Uterine smooth muscle cell (primary cell): ENCODE measurements at places on chromosomes 2 and 18. TPM values are rescaled to one million over a fixed set of nuclear protein-coding genes. Genes with fewer than 3 reads are reported as not detected.

Gene RAD51AP2
- 0.11 TPM in 1 of 2 replicates, not detected in the other for total RNA-seq

Gene SPATS2L
- 88.4 and 112 TPM in 2 replicates for total RNA-seq

Gene DCC
- 2.3 and 5.1 TPM in 2 replicates for total RNA-seq

Gene DLX1
- total RNA-seq: 0.11 TPM in 1 of 2 replicates, not detected in the other

Gene LRP1B
- 0.11 and 0.50 TPM in 2 replicates for total RNA-seq

Gene SGO2
- 9.9 and 27.8 TPM in 2 replicates for total RNA-seq

Gene UGT1A8
- total RNA-seq: 0.12 TPM in 1 of 2 replicates, not detected in the other

Gene TMEM37
- 0.12 TPM in 1 of 2 replicates, not detected in the other for total RNA-seq

Gene ATP9B
- total RNA-seq: 24.7 and 26.5 TPM in 2 replicates

Gene METTL4
- total RNA-seq: 10.7 and 11.8 TPM in 2 replicates

Gene SERPINB11
- not detected in 2 replicates for total RNA-seq

Gene PCARE
- not detected in 2 replicates for total RNA-seq

Gene ANTXR1
- 25.6 and 79.0 TPM in 2 replicates for total RNA-seq

Gene TTR
- not detected in 2 replicates for total RNA-seq

Gene GPR17
- total RNA-seq: not detected in 2 replicates

Gene C2orf80
- total RNA-seq: not detected in 2 replicates

Gene SNORC
- total RNA-seq: 0.44 and 1.2 TPM in 2 replicates

Gene SPATA3
- not detected in 2 replicates for total RNA-seq

Gene ERICH2
- total RNA-seq: 0.33 and 1.6 TPM in 2 replicates

Gene SCN9A
- 24.0 and 43.0 TPM in 2 replicates for total RNA-seq

Gene CHRNG
- total RNA-seq: not detected in 2 replicates

Gene KIF5C
- total RNA-seq: 0.66 and 0.87 TPM in 2 replicates

Gene LINC00305
- total RNA-seq: not detected in 2 replicates

Gene MAPK4
- total RNA-seq: not detected in 2 replicates

Gene ADCYAP1
- total RNA-seq: not detected in 2 replicates

Gene MOGAT1
- total RNA-seq: not detected in 2 replicates

Gene PROC
- not detected in 2 replicates for total RNA-seq

Gene RNF152
- total RNA-seq: 9.3 and 15.4 TPM in 2 replicates

Gene PROM2
- total RNA-seq: 0.11 and 0.25 TPM in 2 replicates

Gene TUBA3E
- not detected in 2 replicates for total RNA-seq

Gene SGPP2
- total RNA-seq: not detected in 2 replicates
